Activated naive CD8-positive, alpha-beta T cell treated with anti-CD3 and anti-CD28 coated beads, Interleukin-2, amount 50 U/mL, for 24 hours (primary cell): ENCODE measurements at places on chromosomes 5 and 9.

DNA sequence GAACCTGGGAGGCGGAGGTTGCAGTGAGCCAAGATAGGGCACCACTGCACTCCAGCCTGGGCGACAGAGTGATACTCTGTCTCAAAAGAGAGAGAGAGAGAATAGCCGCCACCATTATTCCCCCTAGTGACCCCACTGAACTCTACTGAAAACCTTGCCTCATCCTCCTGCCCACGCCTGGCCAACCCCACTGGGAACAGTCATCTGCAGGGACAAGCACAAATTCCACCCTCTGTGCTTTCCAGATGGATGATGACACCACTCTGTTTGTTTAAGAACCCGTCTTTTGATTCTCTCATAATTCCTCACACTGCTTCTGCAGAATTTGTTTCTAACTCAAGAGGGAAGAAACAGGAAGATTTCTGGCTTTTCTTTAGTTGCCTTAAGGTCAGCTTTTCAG lies 12.2 kb downstream of the BHMT2 start:
- H3K27ac ChIP-seq = no peak overlapping the region
- no peaks in the 10 kb centered on the region for H3K36me3 ChIP-seq
- H3K4me3 ChIP-seq = no peak overlapping the region
- no peaks in the 10 kb centered on the region for H3K27me3 ChIP-seq
- no peak for DNase-seq

GRCh38 chr5:169433221-169433651 lies 132.3 kb upstream of the SLIT3 start:
- peaks cover 6% of the 10 kb centered on the region for H3K27me3 ChIP-seq
- H3K27ac ChIP-seq = no peak overlapping the region
- no peaks in the 10 kb centered on the region for H3K4me1 ChIP-seq
- DNase-seq = no peak

DNA sequence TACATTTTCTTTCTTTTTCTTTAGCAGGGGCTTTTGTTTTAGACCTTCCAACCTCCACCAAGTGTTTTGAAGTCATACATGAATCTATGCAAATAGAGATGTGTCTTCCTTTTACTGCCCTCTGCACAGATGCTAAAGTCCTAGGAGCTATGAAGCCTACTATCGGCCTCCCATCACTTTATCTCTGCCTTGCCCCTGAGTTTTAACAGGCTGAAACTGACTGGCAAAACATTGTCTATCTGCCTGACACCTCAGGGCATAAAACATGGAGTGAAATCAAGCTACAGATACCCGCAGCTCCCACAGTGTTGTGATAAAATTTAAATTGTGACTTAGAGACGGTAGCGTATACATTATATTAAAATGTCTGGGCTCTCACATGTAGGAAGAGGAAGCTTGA lies 604.6 kb upstream of the C9orf72 start:
- H3K4me3 ChIP-seq = no peak overlapping the region
- H3K27me3 ChIP-seq = no peaks in the 10 kb centered on the region
- H3K36me3 ChIP-seq = no peaks in the 10 kb centered on the region
- H3K27ac ChIP-seq = no peak overlapping the region

DNA sequence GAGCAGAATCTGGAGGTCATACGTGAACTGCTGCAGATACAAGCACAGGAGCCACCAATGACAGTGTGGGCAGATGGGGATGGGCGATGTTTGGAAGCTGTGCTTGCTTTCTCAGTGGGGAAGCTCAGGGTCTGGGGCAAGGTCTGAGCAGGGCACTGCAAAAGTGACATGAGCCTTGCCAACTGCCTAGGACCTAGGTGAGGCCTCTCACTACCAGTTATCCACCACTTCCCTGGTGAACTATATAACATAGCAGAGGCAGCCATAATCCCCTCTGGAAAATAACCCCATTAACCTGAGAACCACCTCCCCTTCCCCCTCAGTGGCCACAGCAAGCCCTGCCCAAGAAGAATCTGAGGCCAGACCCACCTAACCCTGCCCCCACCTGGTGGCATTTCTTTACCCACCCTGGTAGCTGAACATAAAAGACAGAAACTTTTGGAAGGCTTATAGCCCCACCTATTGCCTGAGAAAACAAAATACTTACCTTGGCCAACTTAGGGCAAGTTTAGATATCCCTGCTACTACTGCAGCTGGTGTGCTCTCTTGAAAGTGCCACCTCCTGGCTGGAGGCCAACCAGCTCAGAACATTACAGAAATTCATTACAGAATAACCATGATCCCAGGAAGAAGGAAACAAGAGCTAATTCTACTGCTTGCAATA lies 18.8 kb upstream of the SPEF2 start:
- H3K4me1 ChIP-seq = no peaks in the 10 kb centered on the region
- no peak overlapping the region for H3K27ac ChIP-seq
- peaks cover 18% of the 10 kb centered on the region for H3K27me3 ChIP-seq
- H3K36me3 ChIP-seq = no peaks in the 10 kb centered on the region
- no peak for DNase-seq
- no peak overlapping the region for H3K4me3 ChIP-seq

GRCh38 chr5:78339617-78340436 lies 20.6 kb upstream of the SCAMP1 start:
- peaks cover 7% of the 10 kb centered on the region for H3K36me3 ChIP-seq
- H3K27me3 ChIP-seq = peaks cover 14% of the 10 kb centered on the region
- no peaks in the 10 kb centered on the region for H3K4me1 ChIP-seq

DNA sequence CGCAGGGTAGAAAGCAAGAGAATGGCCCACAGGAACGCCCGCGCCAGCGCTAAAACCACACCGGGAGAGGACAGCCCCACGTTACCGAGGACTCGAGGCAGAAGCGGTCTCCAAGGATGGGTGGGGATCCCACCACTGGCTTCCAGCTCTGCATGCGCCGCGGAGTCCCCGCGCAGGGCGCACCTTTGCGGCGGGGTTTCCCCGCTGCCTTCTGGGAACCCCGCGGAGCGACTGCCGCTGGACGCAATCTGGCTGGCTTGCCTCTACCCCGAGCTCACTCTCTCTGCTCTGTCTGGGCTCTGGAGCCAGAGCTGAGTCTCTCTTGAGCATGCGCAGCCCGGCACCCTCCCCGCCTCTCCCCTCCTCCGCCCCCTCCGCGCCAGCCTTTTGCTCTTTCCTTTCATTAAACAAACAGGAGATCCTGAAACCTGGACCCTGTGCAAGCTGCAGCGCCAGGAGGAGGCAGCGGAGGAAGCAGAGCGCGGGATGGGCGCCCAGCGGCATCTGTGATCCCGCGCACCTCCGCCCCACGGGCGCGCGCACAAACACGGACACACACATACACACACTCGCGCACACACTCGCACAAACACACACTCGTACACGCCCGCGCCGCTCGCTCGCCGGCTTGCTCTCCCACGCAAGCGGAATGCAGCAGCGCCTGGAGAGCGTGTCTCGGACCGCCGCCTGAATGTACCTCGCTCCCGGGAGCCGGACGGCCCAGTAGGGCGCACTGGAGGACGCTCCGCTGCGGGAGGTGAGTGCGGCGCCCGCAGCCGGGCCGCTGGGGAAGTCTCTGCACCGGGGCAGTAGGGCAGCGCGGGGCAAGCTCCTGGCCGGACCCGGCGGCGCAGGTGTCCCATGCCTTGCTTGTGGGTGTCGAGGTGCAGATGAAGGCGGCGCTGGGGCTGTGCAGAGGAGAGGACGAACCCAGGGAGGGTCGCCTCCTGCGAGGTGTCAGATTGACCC lies at the start of gene PLPPR1:
Gene PLPPR1 (plus strand): TSS at position 382 of the 969 bp plus-strand sequence.
- no peaks in the 10 kb centered on the region for H3K36me3 ChIP-seq
- H3K27ac ChIP-seq = no peak within 1 kb of the TSS
- H3K4me1 ChIP-seq = peaks cover 1% of the 10 kb centered on the region
- no peak for DNase-seq

DNA sequence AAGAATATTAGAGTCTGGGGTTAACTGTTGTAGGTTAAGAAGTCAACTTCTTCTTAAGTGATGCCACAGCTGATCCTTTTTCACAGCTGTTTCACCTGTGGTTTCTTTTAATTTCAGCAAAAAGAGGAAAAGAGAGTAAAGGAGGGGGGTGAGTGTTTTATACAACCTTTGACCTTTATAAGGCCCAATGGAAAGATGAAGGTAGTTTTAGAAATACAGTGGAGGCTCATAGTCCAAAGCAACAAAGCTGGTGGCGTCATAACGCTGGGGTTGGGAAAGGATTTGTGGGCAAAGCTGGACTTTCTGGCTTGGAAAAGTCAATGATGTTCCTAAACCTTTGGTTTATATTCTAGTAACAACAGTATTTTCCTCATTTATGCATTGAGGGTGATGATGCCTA lies 49.5 kb downstream of the RCL1 start:
- H3K36me3 ChIP-seq = peaks cover 52% of the 10 kb centered on the region
- no peaks in the 10 kb centered on the region for H3K27me3 ChIP-seq
- H3K4me3 ChIP-seq = no peak overlapping the region
- DNase-seq = no peak
- no peak overlapping the region for H3K27ac ChIP-seq

DNA sequence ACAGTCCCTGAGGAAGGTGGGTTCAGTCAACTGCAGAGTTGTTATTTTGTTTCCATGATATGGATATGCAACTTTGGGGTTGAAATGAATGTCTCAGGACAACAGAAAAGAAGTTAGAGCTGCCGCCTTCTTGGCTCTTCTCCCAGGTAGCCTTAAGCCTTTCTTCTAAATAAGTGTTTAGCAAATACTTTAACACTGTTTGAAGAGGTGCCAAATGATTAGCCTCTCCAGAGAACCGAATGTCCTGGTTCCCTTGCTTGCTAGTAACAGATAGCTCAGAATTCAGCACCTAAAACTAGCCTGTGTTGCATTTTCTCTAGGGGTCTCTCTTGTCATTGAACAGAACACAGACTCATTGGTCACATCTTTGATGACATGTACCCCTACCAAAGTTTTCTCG lies 127.7 kb upstream of the PIK3R1 start:
- H3K27me3 ChIP-seq = no peaks in the 10 kb centered on the region
- no peak overlapping the region for H3K4me3 ChIP-seq
- H3K36me3 ChIP-seq = no peaks in the 10 kb centered on the region
- no peak for DNase-seq
- no peak overlapping the region for H3K27ac ChIP-seq
- no peaks in the 10 kb centered on the region for H3K4me1 ChIP-seq

- H3K4me1 ChIP-seq = no peaks in the 10 kb centered on the region
- H3K4me3 ChIP-seq = no peak overlapping the region
- DNase-seq = no peak
- H3K27me3 ChIP-seq = no peaks in the 10 kb centered on the region
- H3K36me3 ChIP-seq = no peaks in the 10 kb centered on the region
- H3K27ac ChIP-seq = no peak overlapping the region
Measured at GRCh38 chr9:13166996-13167395, 112.5 kb downstream of the MPDZ start.
